Activated CD4-positive, alpha-beta memory T cell treated with anti-CD3 and anti-CD28 coated beads for 36 hours (primary cell): ENCODE measurements at places on chromosomes 7 and 10. TPM values are rescaled to one million over a fixed set of nuclear protein-coding genes. Genes with fewer than 3 reads are reported as not detected.
A peak's percentile ranks its signal among the peaks of the same experiment; 100 is the strongest.

- no peak overlapping the region for H3K27ac ChIP-seq
- no peaks in the 10 kb centered on the region for H3K4me1 ChIP-seq
- H3K4me3 ChIP-seq: no peak overlapping the region
- no peaks in the 10 kb centered on the region for H3K36me3 ChIP-seq
- no peak for DNase-seq
- H3K27me3 ChIP-seq: peaks cover 20% of the 10 kb centered on the region
These were observed 138.8 kb downstream of the JCAD start for GRCh38 chr10:29920408-29921070.

GRCh38 chr10:121845044-121845784 lies 82.6 kb downstream of the ATE1 start:
- no peak overlapping the region for H3K4me3 ChIP-seq
- peaks cover 43% of the 10 kb centered on the region for H3K36me3 ChIP-seq
- peaks cover 14% of the 10 kb centered on the region for H3K4me1 ChIP-seq
- no peaks in the 10 kb centered on the region for H3K27me3 ChIP-seq
- no peak overlapping the region for H3K27ac ChIP-seq

The LIPF gene
- not detected for total RNA-seq

DNA sequence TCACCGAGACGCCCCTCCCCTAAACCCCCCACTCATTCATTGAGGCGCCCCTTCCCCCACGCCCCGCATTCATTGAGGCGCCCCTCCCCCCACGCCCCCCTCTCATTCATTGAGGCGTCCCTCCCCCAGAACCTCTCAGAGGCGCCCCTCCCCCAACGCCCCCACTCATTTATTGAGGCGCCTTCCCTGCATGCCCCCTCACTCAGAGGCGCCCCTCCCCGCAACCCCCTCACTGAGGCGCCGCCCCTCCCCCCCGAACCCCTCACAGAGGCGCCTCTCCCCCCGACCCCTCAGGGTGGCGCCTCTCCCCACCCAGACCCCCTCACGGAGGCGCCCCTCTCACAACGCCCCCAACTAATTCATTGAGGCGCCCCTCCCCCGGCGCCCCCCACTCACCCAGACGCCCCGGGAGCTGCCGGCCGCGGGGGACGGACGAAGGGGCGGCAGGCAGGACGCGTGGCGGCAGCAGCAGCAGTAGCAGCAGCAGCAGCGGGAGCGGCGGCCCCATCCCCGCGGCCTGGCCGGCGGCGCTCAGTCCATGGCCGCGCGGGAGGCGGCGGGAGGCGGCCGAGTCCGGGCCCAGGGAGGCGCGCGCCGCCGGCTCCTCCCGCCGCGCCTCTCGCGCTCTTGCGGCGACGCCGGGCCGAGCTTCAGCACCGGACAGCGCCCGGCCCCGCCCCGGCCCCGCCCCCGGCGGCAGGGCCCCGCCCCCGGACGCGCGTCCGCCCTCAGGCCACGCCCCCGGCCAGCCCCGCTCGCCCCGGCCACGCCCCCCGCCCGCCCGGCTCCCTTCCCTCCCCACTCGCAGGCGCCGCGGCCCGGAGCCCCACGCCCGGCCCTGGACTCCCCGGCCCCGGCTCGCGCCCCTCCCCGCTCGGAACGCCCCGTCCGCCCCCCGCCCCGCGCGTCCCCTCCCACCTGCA lies at the start of gene PTPRN2:
Gene PTPRN2, minus strand, starts transcription at position 662 of the 923 bp plus-strand sequence.
- H3K4me1 ChIP-seq: peaks cover 10% of the 10 kb centered on the region
- H3K27ac ChIP-seq: no peak within 1 kb of the TSS
- peaks cover 2% of the 10 kb centered on the region for H3K36me3 ChIP-seq
- H3K27me3 ChIP-seq: peaks cover 41% of the 10 kb centered on the region

The ANKRD26 gene
- 7.1 TPM for total RNA-seq

GRCh38 chr7:32039000-32039756 lies 31.0 kb downstream of the PDE1C start:
- DNase-seq: no peak
- H3K27me3 ChIP-seq: no peaks in the 10 kb centered on the region
- no peaks in the 10 kb centered on the region for H3K4me1 ChIP-seq
- no peaks in the 10 kb centered on the region for H3K36me3 ChIP-seq
- no peak overlapping the region for H3K4me3 ChIP-seq

GRCh38 chr10:126930883-126931503 lies 25.8 kb downstream of the DOCK1 start:
- H3K4me1 ChIP-seq: no peaks in the 10 kb centered on the region
- no peak overlapping the region for H3K27ac ChIP-seq
- no peaks in the 10 kb centered on the region for H3K36me3 ChIP-seq
- H3K27me3 ChIP-seq: no peaks in the 10 kb centered on the region

DNA sequence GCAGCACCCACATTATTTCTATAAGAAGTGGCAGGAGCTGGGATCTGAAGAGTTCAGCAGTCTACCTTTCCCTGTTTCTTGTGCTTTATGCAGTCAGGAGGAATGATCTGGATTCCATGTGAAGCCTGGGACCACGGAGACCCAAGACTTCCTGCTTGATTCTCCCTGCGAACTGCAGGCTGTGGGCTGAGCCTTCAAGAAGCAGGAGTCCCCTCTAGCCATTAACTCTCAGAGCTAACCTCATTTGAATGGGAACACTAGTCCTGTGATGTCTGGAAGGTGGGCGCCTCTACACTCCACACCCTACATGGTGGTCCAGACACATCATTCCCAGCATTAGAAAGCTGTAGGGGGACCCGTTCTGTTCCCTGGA lies 874 bp upstream of the RBP3 start:
- no peak for DNase-seq
- H3K4me3 ChIP-seq: no peak overlapping the region
- no peaks in the 10 kb centered on the region for H3K36me3 ChIP-seq

The DKK1 gene
- not detected for total RNA-seq

The SLC26A5 gene
- not detected for total RNA-seq

DNA sequence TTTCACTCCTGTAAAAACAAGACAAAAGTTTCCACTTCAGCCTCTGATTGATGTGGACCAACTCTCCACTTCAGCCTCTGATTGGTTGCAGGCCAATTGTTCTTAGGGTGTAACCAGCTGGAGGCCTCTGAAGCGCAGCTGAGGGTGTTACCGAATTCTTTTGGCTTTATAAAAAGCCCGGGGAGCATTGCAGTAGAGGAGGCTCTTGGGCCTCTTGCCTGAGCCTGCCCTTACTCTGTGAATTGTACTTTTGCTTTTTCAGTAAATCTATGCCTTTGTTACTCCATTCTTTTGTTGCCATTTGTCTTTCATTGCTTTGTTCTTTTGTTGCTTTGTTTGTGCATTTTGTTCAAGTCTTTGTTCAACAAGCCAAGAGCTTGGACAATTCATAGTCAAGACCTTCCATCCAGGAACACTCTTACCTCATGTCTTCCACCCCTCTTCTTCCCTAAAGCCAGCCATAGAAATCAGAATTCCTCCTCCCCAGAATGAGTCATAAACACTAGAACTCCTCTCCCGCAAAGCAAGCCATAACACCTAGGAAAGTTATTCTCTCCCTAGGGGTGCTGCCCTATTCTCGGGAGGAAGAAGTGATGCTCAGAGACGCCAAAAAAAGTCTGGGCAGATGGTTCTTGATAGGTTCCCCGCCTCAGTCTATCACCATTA lies 53.5 kb upstream of the ARMC3 start:
- no peak overlapping the region for H3K4me3 ChIP-seq
- DNase-seq: no peak
- no peaks in the 10 kb centered on the region for H3K36me3 ChIP-seq
- H3K4me1 ChIP-seq: no peaks in the 10 kb centered on the region

DNA sequence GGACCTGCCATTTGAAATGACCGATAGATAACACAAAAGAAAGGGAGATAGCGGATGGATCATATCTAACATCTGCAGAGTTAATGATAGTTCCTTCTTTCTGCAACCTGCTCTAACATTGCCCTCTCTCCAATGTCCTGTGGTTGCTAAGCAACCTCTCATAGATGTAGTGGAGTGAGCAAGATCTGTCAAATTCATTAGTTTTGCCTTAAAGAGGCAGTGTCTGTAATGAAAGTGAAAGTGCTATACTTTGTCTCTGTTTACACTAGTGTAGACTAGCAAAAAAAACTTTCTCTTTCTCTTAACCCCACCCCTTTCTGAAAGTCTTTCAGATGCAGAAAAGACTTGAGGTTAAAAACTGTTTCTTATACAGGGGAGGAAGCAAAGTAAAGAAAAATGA lies 1196.9 kb downstream of the SORCS3 start:
- peak overlapping the region; percentile 45 for H3K4me3 ChIP-seq
- DNase-seq: no peak
- H3K27ac ChIP-seq: no peak overlapping the region

The JCAD gene
- total RNA-seq: not detected

The STOX1 gene
- 0.29 TPM for total RNA-seq

GRCh38 chr7:74682829-74683228 lies 25.3 kb downstream of the GTF2I start:
- H3K27me3 ChIP-seq: no peaks in the 10 kb centered on the region
- no peak overlapping the region for H3K4me3 ChIP-seq
- H3K4me1 ChIP-seq: peaks cover 15% of the 10 kb centered on the region
- peaks cover 6% of the 10 kb centered on the region for H3K36me3 ChIP-seq
- H3K27ac ChIP-seq: no peak overlapping the region

DNA sequence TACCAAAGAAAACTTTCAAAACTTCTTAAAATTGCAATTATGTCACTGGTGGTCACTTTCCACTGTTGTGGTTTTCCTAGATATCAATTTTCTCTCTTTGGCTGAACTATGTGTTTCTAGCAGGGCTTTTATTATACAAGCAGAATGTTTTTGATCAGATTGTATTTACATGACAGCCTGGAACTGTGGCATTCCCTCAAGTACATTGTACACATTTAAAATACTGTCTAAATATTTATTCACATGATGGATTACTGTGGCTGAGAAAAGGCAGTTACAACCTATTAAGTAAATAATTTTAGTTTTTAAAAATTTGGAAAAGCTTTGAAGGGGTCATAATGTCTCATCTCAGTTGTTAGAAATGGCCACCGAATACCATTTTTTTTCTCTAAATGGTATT lies 231.9 kb upstream of the PPP1R3A start:
- no peak for DNase-seq
- H3K4me1 ChIP-seq: no peaks in the 10 kb centered on the region
- H3K27ac ChIP-seq: no peak overlapping the region
- no peaks in the 10 kb centered on the region for H3K27me3 ChIP-seq

- no peak for DNase-seq
- peaks cover 17% of the 10 kb centered on the region for H3K4me1 ChIP-seq
- peak overlapping the region; percentile 66 for H3K27ac ChIP-seq
These were observed 23.5 kb upstream of the ZNF12 start for GRCh38 chr7:6730343-6730633.

- H3K4me1 ChIP-seq: no peaks in the 10 kb centered on the region
- no peak for DNase-seq
- H3K4me3 ChIP-seq: no peak overlapping the region
- H3K27ac ChIP-seq: no peak overlapping the region
- H3K27me3 ChIP-seq: no peaks in the 10 kb centered on the region
These were observed 297.2 kb downstream of the C7orf25 start for GRCh38 chr7:42614636-42615035.

The MRPS17 gene
- total RNA-seq: 21.7 TPM

The MAT1A gene
- not detected for total RNA-seq

- H3K27ac ChIP-seq: no peak overlapping the region
- no peaks in the 10 kb centered on the region for H3K27me3 ChIP-seq
- H3K4me3 ChIP-seq: no peak overlapping the region
- DNase-seq: no peak
These were observed 184.4 kb downstream of the MACC1 start for GRCh38 chr7:20032741-20033140.

- no peaks in the 10 kb centered on the region for H3K36me3 ChIP-seq
- H3K4me3 ChIP-seq: no peak overlapping the region
- H3K27me3 ChIP-seq: peaks cover 6% of the 10 kb centered on the region
- no peak for DNase-seq
- H3K27ac ChIP-seq: no peak overlapping the region
These were observed 137.6 kb upstream of the TMEM72 start for GRCh38 chr10:44773565-44773964.

- no peak for DNase-seq
- H3K36me3 ChIP-seq: peaks cover 26% of the 10 kb centered on the region
- H3K27ac ChIP-seq: no peak overlapping the region
These were observed 62.5 kb upstream of the KMT2E start for GRCh38 chr7:104951546-104951945.

DNA sequence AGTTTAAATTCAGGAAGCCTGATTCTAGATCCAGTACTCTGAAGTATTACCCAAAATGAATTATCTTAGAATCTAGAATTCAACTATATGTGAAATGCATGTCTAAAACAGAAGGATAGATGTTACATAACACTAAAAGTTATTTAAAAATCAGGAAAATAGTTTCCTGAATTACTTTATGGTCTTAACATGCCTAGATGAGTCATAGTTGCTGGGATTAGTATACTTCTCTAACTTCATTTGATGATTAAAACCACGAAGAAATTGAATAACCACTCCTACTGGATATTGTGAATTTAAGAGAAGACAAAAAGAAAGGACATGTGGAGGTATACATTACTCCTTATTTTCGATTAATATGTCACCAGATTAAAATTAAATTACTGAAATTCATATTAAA lies 65.5 kb downstream of the ATAD1 start:
- no peaks in the 10 kb centered on the region for H3K27me3 ChIP-seq
- DNase-seq: no peak
- peaks cover 23% of the 10 kb centered on the region for H3K36me3 ChIP-seq
- H3K4me3 ChIP-seq: no peak overlapping the region

DNA sequence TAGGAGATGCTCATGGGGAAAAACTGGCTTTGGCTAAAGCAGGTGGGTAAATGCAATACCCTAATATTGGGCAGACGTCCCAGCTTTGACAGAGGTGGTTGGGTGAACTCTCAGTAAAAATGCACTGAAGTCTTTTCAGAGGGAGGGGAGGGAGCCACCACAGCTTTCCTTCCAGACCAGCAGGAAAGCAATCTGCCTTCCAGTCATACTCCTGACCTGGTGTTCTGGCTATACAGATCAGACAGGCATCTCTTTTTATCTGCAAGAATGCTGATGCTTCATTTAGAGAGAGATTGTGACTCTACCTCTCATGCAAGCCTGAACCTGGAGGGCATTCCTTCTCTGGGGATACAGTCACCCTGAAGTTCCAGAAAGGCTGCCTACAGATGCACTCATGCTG lies 52.6 kb upstream of the ICA1 start:
- H3K27ac ChIP-seq: no peak overlapping the region
- H3K27me3 ChIP-seq: peaks cover 49% of the 10 kb centered on the region
- no peak overlapping the region for H3K4me3 ChIP-seq
- no peaks in the 10 kb centered on the region for H3K4me1 ChIP-seq

DNA sequence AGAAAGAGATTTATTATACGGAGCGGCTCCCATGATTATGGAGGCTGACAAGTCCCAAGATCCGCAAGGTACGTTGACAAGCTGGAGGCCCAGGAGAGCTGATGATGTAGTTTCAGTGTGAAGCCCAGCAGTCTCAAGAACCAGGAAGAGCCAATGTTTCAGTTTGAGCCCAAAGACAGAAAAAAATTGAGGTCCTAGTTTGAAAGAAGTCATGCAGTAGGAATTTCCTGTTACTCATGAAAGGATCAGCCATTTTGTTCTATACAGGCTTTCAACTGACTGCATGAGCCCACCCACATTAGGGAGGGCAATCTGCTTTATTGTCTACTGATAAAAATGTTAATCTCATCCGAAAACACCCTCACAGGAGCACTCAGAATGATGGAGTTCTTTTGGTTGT lies 51.5 kb downstream of the CCDC71L start:
- H3K27me3 ChIP-seq: peaks cover 1% of the 10 kb centered on the region
- peaks cover 8% of the 10 kb centered on the region for H3K4me1 ChIP-seq

- no peak overlapping the region for H3K4me3 ChIP-seq
- DNase-seq: no peak
- H3K27ac ChIP-seq: no peak overlapping the region
- H3K4me1 ChIP-seq: no peaks in the 10 kb centered on the region
These were observed 130.8 kb downstream of the MDFIC start for GRCh38 chr7:115052706-115053105.

The TEX47 gene
- total RNA-seq: not detected
